Prostate gland (tissue), 2 donors: ENCODE measurements at places on chromosomes 16 and 17. TPM values are rescaled to one million over a fixed set of nuclear protein-coding genes. Genes with fewer than 3 reads are reported as not detected.

Gene RNF43
- 29.3 TPM for total RNA-seq

- no peak for DNase-seq
Observed at GRCh38 chr17:76645481-76645880, 1.9 kb upstream of the ST6GALNAC1 start.

GRCh38 chr17:44990994-44991393 is 22.9 kb upstream of the C1QL1 start:
- DNase-seq: no peak

Gene PTX4
- total RNA-seq: not detected

- DNase-seq: no peak
Observed at GRCh38 chr16:53156516-53156915, 101.7 kb downstream of the CHD9 start.

GRCh38 chr16:27822996-27823395 is 240.5 kb downstream of the GSG1L start:
- DNase-seq: peak; percentile 8

Gene TCF25
- total RNA-seq: 302 TPM

Gene ZNF594
- total RNA-seq: 33.2 TPM

Gene PPP1R1B
- total RNA-seq: 69.0 TPM

- DNase-seq: no peak
Observed at GRCh38 chr17:79902146-79902791, 63.0 kb upstream of the CBX4 start.
